Activated CD4-positive, alpha-beta T cell treated with anti-CD3 and anti-CD28 coated beads, Interleukin-2, Interleukin-6, amounts not matched to agents 100 ng/mL and 50 ng/mL, durations not matched to agents 16 hours and 8 hours (primary cell): ENCODE measurements at places on chromosomes 11 and 22.
A peak's percentile ranks its signal among the peaks of the same experiment; 100 is the strongest.

- DNase-seq = no peak
Measured at GRCh38 chr11:102534261-102534872, 3.8 kb upstream of the MMP7 start.

DNA sequence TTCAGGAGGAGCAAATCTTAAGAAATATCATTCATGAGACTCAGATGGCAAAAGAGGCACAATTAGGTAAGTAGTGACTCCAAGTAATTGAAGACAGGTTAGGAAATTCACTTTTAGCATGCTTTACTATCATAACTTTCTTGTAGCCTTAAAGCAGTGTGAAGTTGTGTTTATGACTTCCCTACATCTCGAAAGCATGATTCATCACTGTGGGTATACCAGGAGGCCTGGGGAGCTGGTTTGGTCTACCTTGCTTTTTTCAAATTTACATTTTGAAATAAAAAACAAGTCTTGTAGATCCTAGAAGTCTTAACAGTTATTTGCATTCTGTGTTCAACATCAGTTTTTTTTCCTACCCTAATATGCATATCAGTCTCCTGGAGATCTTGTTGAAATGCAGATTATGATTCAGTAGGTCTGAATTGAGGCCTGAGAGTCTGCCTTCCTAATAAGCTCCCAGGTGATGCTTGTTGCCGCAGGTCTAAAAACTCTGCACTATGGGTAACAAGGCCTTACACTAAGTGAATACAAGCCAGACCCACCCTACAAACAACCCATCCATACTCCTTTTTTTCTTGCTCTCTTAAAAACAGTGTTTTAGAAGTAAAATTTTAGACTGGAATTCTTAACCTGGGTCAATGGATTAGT lies 41.4 kb downstream of the TTC17 start:
- DNase-seq = peak; percentile 30

DNA sequence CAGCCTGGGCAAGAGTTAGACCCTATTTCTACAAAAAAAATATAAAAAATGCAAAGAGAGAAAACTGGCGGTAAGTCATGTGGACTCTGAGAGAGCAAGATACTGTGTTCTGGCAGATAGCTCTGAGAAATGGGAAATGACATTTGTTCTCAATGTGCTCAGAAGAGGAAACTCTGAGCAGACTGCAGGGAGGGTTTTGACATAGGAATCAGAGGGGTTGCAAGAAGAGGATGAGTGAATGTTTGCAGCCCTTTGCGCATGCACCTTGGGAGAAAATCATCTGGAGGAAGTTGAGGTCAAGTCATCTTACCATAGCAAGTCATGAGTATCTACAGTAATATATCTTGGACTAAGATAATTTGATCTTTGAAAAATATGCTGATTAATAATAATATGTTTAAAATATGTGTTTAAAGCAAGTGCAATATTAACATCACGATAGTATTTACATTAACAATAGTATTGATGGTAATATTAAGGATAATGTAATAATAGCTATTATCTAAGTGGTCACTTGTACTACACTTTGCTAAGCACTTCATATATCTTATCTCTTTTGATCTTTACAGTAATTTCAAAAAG lies 2.6 kb downstream of the ACER3 start:
- no peak for DNase-seq

DNA sequence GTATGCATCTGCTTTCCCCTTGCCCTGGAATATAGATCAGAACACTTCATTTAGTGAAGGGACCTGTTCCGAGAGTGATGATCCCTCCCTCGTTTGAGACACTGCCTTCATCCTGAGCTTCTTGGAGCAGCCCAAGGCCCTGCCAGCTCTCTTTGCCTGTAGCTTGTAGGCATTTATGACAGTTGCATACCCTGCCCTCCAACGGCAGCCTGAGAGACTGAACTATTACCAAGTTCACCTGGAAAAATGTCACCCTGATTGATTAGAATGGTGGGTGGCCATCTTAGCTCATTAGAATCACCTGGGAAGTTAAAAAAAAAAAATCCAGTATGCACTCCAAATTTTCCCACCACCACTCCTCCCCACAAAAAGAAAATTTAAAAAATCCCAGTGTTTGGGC lies 1.5 kb downstream of the MICAL3 start:
- no peak for DNase-seq

- no peak for DNase-seq
Measured at GRCh38 chr22:23657727-23658126, 25.6 kb upstream of the DRICH1 start.

GRCh38 chr11:96942855-96943254 lies 553.0 kb downstream of the JRKL start:
- DNase-seq = no peak

DNA sequence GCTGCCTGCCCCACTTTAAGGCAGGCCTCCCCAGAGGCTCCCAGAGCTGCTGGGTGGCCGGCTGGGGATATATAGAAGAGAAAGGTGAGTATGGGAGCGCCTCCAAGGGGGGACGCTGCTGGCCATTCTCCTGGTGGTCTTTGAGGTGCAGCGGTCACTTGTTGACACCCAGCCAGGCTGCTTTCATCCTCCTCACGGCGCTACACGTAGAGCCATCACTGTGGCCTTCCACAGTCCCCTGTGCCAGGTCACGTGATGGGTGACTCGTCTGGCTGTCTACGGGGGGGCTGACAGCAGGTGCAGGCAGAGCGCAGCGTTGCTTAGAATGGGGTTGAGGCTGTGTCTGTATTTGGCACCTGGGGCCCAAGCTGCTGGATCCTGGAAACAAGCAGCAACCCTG lies 1.9 kb downstream of the ACR start:
- no peak for DNase-seq

GRCh38 chr22:32661296-32661695 lies 140.2 kb upstream of the TIMP3 start:
- no peak for DNase-seq

GRCh38 chr11:119616586-119617339 lies 112.2 kb downstream of the NECTIN1 start:
- no peak for DNase-seq

DNA sequence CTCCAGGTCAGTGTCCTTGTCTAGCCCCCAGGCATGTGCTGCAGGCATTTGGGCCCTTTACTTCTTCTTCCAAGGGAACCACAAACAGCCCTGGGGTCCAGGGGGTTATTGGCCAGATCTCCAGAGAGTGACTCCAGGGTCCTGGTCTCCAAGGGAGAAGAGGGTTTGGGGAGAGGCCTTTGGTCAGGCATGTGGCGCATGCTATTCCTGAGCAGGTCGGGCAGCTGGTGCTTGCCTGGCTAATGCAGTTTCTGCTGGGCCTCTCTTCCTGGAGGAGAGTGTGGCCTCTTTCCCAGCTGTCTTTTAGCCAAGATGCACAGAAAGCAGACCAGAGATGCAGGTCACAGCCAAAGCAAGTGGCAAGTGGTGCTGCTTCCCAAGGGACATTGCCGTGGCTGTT lies 3.8 kb upstream of the RFPL2 start:
- no peak for DNase-seq

DNA sequence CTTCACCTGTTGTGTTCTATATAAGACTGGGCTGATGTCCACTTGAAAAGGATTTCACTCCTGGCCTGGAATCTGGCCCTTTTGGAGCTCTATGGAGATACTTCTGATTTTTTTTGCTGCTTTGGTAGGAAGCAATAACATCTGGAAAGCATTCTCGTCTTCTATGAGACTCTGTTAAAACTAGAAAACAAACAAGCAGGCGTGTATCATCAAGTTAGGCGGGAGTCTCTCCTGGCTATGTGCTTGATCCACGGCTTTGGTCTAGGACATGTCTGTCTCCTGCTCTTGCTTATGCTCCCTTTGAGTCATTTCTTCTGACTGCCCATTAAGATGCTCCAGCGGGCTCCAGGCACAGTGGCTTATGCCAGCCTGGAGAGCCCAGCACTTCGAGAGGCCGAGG lies 121.4 kb upstream of the TTC12 start:
- no peak for DNase-seq

GRCh38 chr11:12042215-12042676 lies 33.8 kb upstream of the DKK3 start:
- no peak for DNase-seq

- DNase-seq = peak; percentile 14
Measured at GRCh38 chr11:119774172-119774763, 45.3 kb upstream of the NECTIN1 start.

GRCh38 chr11:19701421-19701820 lies 11.2 kb upstream of the NAV2 start:
- no peak for DNase-seq

DNA sequence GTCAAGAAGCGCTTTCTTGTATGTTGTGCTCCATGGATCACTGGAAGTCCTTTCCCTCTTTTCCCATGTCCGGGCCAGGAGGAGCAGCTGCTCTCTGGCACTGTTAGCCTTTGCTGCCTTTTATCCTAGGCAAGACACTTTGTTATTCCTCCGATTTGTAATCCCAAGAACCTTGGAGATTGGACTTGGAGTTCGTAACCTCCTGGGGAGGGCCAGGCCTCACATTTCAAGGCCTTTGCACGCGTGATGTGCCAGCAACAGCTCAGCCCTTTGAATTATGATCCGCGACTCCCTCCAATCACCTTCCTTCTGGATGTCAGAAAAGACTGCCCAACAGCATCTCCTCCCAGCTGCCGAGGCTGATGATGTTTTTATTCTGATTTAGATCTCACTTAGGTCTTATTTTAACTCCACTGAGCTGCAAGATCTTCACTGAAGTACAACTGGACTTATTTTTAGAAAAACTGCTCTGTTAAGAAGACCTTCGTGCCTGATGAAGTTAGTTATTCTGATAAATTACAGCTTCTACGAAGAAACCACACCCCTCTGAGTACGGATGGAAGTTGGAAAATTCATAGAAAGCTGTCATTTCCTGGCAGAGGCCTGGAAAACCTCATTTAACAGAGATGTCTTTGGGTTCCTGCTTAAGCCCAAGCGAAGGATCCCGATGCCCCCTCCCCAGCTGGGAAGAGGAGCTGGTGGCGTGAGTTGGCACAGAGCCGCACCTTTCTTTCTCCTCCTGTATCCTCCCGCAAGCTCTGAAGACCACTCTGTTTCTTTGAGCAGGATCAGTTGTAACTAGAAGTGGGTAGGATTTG lies 62.4 kb downstream of the PARVB start:
- no peak for DNase-seq

DNA sequence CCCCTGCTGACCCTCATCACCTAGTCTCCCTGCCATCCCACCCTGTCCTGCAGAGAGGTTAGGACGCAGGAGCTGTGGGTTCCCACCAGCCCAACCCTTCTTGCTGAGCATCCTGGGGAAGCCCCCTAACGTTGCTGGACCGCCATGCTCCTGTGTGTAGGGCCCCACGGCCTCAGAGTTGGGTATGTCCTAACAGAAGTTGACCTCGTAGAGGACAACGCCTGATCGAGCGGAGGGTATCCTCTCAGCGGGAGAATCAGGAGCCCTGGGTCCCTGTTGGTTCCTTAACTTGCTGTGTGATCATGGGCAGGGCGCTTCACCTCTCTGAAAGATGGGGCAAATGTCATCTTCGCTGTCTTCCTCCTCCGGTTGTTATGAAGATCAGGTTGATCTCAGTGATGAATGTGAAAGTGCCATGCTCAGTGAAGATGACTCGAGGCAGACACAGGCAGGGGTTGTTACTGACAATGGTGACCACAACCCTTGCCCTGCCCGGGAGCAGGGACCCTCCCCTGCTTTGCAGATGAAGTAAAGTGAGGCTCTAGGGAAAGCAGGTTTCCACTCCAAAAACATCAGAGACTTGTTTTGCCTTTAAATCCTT lies 19.3 kb upstream of the CD5 start:
- DNase-seq = peak; percentile 56

- DNase-seq = no peak
Measured at GRCh38 chr11:118918686-118919280, 6.9 kb downstream of the BCL9L start.

- no peak for DNase-seq
Measured at GRCh38 chr11:78083021-78083420, 3.4 kb upstream of the NDUFC2 start.

DNA sequence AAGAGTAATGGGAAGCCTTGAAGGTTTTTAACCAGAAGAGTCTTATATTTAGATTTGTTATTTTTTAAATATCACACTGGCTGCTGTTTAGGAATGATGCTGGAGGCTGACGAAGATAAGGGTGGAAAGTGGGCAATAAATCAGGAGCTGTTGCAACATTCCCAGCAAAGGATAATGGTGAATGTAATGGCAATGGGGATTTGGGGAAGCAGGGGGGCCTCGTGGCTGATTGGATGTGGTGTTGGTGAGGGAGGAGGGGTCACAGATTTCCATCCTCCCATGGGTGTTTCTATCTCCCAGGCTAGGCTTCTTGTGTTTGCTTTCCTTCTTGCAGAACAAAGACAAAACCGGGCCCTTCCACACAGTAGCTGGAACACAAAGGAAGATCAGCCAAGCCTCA lies 80.8 kb downstream of the PIWIL4 start:
- no peak for DNase-seq

DNA sequence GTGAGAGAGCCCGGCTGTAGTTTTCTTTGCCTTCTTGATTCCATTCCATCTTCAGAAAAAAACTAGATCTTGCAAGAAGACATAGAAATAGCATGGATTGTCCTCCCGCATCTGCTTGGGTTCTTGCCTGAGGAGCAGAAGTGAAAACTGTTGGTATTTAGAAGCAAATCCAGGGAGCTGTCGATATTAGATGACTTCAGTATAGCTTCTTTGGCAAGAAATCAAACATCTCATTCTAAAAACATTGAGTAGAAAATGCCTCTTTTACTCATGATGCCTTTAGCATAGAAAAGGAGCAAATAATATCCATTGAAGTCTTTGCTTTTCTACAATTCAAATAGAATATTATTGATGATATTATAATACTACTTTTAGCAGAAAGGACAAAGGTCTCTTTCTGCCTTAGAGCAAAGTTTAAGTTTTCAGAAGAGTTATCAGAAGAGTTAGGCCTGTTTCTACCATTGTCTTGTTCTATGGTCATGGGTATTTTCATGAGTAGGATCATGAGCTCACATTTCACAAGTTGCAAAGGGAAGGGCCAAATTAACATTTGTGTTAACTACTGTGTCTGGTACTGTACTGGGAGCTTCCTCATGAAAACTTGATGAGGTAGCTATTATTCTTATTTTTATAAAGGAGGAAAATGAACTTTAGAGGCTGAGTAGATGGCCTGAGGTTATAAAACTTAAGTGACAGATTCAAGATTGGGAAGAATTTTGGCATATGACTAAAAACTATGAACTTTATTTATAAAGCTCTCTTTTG lies 49.7 kb downstream of the EXT2 start:
- DNase-seq = no peak

- peak; percentile 57 for DNase-seq
Measured at GRCh38 chr22:33209930-33210784, 152.0 kb upstream of the SYN3 start.

DNA sequence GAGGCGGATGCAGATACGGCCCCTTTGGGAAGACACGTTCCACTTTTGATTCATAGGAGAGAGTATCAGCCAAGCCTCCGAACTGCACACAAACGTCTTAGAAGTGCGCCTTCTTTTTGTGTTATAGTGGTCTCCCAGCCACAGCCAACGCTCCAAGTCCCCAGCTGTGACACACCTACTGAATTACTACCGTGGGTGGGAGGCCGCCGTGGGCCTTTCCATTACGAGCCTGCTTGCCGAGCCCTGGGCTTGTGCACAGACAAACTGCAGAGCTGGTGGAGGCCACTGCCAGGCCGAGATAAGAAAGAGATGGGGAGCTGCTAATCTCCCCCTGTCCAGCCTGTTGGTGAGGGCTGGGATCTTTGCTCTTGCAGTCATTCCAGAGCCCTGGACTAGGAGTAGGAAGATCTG lies 761 bp downstream of the HMBS start:
- no peak for DNase-seq

- no peak for DNase-seq
Measured at GRCh38 chr11:3107608-3108182, 50.5 kb upstream of the CARS1 start.
